ENCODE measurements at places on chromosomes 5 and 9.

- DNase-seq: peak; percentile 13
Observed at GRCh38 chr5:148733601-148734438, 79.5 kb upstream of the HTR4 start.

DNA sequence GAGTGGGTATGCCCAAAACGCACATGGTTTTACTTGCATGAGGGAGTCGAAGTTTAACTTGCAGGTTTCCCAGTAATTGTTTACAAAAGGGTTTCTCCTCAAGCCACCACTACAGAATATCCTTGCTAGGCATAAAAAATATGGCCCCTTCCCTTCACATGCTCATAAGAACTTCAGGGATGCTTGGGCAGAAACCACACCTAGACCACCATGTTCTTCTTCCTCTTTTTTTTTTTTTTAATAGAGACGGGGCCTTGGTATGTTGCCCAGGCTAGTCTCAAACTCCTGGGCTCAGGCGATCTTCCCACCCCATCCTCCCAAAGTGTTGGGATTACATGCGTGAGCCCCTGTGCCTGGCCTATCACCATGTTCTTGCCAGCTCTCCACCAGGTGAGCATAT is 18.6 kb upstream of the PLIN2 start:
- no peak for DNase-seq

DNA sequence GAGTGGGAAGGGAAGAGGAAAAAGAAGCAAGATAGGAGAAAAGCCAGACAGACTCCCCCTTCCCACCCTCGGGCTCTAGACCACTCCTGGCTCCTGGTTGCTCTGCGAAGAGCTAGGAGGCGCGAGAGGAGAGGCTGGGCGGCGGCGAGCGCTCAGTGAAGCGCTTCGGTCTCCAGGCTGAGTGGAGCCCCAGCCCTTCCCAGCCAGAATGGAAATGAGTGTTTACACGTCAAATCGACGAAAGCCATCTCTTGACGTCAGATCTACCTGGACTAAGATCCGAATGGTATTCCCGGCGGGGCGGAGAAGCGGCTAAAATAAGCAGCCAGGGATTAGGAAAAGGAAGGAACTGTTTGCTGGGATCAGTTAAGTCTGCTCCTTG is at the start of gene PCSK1:
PCSK1 (minus strand) TSS at position 183 of the 382 bp plus-strand sequence. CDS start 206 bp downstream, outside the sequence.
- DNase-seq: no peak

DNA sequence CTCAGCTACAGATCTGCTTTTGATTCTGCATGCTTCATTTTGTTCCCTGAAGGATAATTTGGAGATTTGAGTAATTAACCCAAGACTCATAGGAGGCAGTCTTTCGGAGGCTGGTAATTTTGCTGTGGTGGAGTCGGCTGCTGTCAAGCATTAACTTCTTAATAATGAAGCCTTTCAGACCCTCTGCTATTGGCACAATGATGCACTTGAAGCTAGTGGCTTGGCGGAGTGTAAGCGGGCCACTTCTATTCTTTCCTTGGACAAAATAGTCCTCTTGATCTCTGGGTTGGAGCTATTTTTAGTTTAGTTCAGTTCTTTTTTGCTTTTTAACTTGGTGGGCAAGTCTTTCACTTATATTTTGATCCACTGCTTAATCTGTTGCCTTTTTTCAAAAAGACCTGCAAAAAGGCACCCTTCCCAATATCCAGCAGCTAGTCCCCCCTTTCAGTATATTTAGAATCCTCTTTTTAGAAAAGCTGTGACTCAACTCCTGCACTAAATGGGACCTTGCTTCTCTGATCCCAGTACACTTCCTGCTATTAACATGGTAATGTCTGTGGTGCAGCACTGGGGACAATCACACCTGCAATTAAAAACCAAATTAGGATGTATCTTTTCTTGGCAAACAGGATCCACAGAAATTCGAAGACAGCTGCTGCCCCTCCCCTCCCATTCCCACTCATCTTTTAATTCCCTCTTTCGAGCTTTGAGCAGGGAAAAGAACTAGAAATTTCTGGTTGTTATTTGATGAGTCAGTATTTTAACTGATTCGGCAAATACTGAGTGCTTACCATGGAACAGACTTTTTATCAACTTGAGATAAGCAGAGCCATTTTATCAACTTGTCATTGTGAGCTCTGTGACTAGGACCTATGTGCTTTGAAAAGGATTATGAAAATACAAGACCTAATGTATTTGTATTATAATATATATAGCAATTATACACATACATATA is 169.4 kb upstream of the ANKRD55 start:
- DNase-seq: no peak

- DNase-seq: no peak
Observed at GRCh38 chr9:79346350-79347020, 225.3 kb upstream of the TLE4 start.

DNA sequence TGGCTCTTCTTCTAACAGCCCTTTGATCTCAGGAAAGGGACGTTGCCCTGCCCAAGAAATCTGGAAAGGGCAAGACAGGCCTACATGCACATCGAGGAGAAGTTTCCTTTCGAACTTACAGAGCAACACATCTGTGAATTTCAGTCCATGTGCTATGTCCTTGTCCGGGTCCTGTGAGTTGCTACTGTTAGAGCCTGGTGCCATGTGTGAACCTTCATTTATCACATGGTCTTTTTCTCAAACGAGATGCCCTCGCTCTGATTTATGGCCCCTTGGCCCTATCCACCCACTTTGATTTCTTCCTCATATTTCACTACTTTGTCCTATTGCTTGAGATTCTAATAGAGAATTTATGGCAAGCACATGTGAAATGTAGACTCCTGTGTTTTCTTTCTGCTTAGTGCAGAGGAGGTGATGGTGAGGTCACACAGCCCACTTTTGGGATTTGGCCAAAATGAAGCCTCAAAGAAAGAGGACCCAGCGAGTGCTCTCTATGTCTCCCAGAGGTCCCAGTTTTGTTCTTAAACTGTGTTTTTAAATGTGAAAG is 153.1 kb downstream of the SNCAIP start:
- no peak for DNase-seq

Data from stimulated activated CD8-positive, alpha-beta memory T cell treated with anti-CD3 and anti-CD28 coated beads, Interleukin-4, amount 100 ng/mL, for 4 hours (primary cell).